ENCODE measurements at places on chromosomes 1 and 21. TPM values are rescaled to one million over a fixed set of nuclear protein-coding genes. Genes with fewer than 3 reads are reported as not detected.

The PPOX gene
- 24.2 TPM for total RNA-seq

The SYDE2 gene
- 5.3 TPM for total RNA-seq

DNA sequence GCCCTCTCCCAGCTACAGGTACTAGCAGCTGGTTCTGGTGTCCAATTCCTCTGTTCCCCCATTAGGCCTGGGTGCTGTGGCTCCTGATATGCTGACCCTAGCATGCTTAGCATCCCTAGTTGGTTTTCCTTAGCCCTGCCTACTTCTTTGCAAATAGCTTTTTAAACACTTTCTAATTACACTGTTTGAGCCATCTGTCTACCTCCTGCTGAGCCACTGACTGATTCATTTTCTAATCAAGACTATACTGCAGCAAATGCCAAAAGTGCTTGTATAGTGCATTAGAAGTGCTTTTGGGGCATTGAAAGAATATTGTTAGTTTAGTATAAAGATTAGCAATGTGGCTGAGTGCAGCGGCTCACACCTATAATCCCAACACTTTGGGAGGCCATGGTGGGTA lies 36.3 kb downstream of the ERICH3 start:
- DNase-seq = no peak
- peaks cover 21% of the 10 kb centered on the region for H3K27me3 ChIP-seq

DNA sequence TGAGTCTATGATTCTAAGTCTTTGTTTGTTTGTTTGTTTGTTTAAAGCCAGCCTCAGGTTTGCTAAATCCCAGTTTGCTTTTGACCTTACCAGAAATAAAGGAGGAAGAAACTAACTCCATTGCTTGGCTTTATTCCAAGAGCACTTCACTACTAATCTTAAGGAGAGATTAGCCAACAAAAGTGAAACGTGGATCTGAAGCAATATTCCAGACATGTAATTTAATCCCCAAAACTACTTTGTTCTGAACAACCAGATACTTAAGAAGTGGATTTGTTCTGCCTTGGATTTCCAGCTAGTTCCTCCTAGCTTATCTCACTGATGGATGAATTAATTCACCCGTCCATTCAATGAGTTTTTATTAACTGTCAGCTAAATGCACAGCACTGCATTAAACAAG lies 15.9 kb upstream of the CEP350 start:
- DNase-seq = no peak
- H3K27ac ChIP-seq = no peak overlapping the region
- H3K4me3 ChIP-seq = no peak overlapping the region

- H3K36me3 ChIP-seq = no peaks in the 10 kb centered on the region
- no peak overlapping the region for H3K27ac ChIP-seq
- no peaks in the 10 kb centered on the region for H3K4me1 ChIP-seq
- no peaks in the 10 kb centered on the region for H3K27me3 ChIP-seq
Observed at GRCh38 chr1:116147972-116148371, 36.8 kb downstream of the MAB21L3 start.

Data from HCT116 (cell line).